ENCODE measurements at places on chromosomes 4 and X.
A peak's percentile ranks its signal among the peaks of the same experiment; 100 is the strongest.

- no peak for DNase-seq
Measured at GRCh38 chr4:56464581-56464980, 2.8 kb upstream of the SRP72 start.

GRCh38 chr4:38980903-38981676 lies 51.1 kb downstream of the TMEM156 start:
- DNase-seq: no peak

DNA sequence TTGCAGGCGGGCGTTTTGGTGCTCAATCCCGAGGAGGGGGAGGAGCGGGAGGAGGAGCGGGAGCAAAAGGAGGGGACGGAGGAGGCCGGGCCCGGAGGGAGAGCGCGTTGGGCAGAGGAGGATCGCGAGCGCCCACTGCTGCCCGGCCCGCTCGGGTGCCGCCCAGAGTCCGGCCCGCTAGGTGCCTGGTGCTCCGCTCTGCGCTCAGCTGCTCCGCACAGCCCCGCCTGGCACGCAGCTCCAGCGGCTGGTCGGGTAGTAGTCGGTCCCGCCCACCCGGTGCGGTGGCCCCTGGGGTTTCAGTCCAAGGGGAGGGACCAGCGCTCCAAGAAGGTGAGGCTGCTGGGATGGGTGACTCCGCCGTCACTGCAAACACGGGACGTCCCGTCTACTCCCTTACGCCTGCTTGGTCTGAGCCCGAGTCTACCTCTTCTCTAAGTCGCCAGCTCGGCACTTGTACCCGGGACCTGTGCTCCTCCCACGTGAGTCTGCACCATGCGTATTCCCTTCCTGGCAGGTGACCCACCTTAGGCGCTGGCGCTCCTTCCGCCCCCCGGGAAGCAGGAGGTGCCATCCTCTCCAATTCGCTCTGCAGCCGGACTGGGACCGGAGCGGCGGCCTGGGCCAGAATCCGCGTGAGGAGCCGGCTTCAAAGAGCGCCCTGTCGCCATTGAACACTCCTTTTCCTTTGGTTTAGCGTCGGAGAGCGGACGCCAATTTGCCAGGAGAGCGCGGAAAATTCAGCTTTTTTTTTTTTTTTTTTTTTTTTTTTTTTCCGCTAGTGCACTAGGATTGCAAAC lies 405 bp upstream of the HS3ST1 start:
- DNase-seq: peak; percentile 75

DNA sequence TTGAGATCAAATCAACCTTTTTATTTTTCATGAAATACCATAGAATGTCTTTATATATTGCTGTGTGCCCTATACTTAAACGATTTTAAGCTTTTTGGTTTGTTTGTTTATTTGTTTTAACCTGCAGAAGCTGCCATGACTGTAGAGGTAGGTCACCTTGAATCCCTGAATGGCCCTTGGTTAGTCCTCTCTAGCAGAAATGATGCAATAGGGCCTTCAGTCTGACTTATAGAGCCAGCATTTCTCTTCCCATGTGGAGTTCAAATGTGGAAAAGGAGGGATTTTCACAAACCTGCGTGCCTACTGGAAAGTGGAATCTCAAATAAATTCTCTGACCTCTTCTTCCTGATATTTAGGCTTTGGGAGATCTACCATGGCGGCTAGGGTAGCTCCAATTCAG lies 327.9 kb downstream of the MAPK10 start:
- no peak for DNase-seq

- DNase-seq: no peak
Measured at GRCh38 chr4:15832523-15833451, 54.7 kb downstream of the CD38 start.

GRCh38 chr4:95637043-95637600 lies 88.3 kb upstream of the UNC5C start:
- no peak for DNase-seq

DNA sequence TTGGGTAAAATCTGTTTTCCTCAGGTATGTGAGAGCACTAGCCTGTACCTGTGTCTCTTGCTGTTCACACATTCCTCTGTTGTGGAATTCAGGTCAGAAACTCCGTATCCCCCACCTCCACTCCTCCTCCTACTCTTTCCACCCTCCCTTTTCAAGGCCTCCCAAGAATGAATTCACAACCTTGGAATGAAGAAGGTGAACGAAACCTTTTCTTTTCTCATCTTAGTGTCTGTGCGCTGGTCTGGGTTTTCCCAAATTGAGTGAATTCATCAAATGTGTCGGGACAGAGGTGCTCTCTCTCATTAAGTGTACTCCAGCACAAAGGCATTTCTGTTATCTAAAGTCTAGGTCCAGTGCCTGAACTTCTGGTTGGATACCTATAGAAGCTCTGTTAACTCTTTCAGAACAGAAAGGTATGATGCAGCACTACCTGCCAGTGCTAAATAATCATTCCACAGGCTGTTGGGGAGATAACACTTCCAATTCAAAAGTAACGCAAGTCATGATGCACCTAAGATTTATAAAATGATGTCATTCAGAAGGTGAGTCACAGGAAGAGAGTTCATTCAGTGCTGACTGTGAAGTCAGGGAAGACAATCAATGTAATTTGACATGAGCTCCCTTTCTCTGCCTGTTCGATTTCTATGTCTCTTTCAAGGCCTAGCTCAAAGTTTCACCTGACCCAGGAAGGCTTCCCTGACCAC lies 41.9 kb downstream of the COL4A6 start:
- no peak for DNase-seq

DNA sequence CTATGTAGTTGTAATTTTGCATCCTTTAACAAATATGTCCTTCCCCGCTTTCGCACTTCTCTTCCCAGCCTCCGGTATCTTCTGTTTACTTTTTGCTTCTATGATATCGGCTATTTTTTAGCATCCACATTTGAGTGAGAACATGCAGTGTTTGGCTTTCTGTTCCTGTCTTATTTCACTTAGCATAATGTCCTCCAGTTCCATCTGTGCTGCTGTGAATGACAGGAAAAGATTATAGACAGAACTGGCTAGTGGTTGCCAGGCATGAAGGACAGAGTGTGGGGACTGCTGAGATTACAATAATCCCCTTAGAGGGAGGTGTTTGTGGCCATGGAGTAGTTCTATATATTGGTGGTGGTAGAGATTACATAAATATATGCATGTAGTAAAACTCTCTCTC lies 588.6 kb downstream of the NLGN4X start:
- no peak for DNase-seq

DNA sequence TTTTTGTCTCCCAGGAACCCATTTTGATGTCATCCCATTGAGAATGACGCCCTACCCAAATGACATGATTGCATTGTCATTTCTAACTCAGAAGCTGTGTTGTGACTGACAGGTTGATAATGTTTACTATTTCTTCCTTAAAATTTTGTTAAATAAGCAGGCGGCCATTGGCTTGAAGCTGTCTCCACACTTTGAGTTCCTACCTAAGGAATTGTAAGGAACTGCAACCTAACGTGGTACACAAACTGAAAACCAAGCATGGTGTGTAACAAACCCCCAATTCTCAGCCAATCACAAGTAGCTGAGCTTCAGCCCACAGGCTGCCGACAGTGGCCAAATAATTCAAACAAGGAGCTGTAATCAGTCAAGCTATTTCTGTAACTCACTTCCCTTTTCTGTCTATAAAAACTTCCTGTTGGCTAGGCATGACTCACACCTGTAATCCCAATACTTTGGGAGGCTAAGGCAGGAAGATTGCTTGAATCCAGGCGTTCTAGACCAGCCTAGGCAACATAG lies 2.9 kb upstream of the MND1 start:
- DNase-seq: no peak

GRCh38 chr4:41346306-41347061 lies 89.8 kb downstream of the UCHL1 start:
- no peak for DNase-seq

DNA sequence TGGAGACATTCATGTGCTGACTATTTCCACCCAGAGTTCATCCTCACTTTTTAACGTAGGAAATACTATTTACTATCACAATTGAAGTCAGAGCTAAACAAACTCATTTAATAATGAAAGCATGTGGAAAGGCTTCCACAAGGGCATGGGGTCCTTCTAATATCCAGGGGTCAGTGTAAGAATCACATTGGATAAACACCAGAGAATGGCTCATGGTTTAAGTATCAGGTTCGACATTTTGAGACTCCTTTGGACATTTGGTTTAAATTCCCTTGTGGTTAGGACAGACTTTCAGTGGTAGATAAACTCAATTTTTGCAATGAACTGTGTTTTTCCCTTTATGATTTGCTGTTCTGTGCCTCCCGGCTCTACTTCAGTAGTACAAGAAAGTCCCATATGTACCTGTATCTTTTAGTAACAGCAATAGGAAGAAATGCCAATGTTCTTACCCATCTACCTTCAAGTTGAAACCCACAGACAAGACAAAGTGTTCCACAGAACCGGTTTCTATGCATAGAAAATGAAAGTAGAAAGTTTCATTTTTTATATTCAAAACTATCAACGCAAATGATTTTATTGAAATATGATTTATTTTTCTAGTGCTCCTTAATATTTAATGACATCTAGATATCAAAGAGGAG lies 589.0 kb upstream of the FAM241A start:
- DNase-seq: no peak

DNA sequence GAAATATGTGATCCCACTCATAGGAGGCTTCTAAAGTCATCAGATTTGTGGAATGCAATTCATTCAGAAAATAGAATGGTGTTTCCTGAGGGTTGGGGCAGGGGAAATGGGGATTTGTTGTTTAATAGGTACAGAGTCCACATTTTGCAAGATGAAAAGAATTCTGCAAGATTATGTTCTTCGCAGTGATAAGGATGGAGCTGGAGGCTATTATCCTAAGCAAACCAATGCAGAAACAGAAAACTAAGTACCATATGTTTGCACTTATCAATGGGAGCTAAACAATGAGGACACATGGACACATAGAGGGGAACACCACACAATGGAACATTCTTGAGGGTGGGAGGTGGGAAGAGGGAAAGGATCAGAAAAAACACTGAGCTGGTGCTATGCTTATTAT lies 144.3 kb upstream of the NLGN4X start:
- DNase-seq: no peak

GRCh38 chr4:185384930-185385331 lies 10.8 kb downstream of the LRP2BP start:
- no peak for DNase-seq

GRCh38 chrX:84223261-84223660 lies 35.3 kb upstream of the RPS6KA6 start:
- DNase-seq: no peak

All from NCI-H2029 treated with DMSO at 0.1 percent for 48 hours (cell line).